A549 treated with DMSO at 1 μM for 4 hours (cell line): ENCODE measurements at places on chromosomes 12 and 14. TPM values are rescaled to one million over a fixed set of nuclear protein-coding genes. Genes with fewer than 3 reads are reported as not detected.

TCTN2 gene
- 11.9 to 13.5 TPM (median 13.2 TPM) in 5 replicates for total RNA-seq

MARS1 gene
- 134 to 275 TPM (median 156 TPM) in 5 replicates for total RNA-seq

AQP6 gene
- total RNA-seq: 0.02 to 0.05 TPM in 2 of 5 replicates, not detected in the others

CCDC91 gene
- 17.1 to 24.6 TPM (median 21.3 TPM) in 5 replicates for total RNA-seq
